Spinal cord (tissue), 10 donors: ENCODE measurements at places on chromosomes 7 and 10. TPM values are rescaled to one million over a fixed set of nuclear protein-coding genes. Genes with fewer than 3 reads are reported as not detected.

TMEM273 gene
- total RNA-seq: 8.5 TPM

C10orf67 gene
- 1.0 TPM for total RNA-seq

DNA sequence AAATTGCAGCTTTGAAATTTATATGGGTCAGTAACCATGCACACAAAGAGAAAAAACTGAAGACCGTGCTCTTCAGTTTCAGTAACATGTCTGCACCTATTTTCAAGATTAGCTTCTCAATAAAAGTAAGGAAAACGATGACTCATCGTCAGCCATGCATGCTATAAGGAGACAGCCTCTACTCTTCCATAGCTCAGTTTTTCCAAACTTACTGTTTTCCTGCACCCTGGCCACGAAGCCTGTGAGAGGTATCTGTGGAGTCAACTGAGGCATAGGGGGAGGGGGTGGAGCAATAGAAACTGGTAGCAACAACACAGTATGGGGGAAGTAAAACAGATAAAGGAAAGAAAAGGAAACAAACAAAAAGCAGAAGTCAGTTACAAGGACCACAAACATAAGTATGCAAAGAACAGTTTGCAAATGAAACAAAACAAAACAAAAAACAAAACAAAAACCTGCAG, 58.0 kb downstream of the PDSS1 start:
- no peak for DNase-seq

GRCh38 chr10:21694631-21695030, 160.6 kb downstream of the MLLT10 start:
- no peak for DNase-seq

- DNase-seq: no peak
Measured at GRCh38 chr10:128739930-128740329, 613.7 kb upstream of the MKI67 start.

GRCh38 chr7:47478926-47479711, 102.8 kb downstream of the TNS3 start:
- no peak for DNase-seq

MINPP1 gene
- 23.4 TPM for total RNA-seq

DNA sequence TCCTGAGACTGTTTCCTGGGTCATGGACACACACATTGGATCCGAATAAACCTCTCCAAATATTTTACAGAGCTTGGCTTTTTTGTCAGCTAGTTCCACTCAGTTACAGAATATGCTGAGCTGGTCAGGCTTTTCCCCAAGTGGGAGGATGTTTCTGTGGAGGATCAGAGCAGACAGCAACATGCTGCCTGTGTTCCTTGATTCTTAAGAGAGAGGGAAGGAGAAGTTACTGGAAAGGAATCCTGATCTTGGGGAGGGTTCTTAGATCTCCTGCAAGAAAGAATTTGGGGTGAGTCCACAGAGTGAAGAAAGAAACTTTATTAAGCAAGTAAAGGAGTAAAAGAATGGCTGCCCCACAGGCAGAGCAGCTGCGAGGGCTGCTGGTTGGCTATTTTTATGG, 76.8 kb upstream of the RPA3 start:
- DNase-seq: no peak

ANXA11 gene
- total RNA-seq: 88.8 TPM

TBC1D12 gene
- total RNA-seq: 22.5 TPM

GRCh38 chr7:136049117-136049516, 72.0 kb upstream of the MTPN start:
- no peak for DNase-seq

DNA sequence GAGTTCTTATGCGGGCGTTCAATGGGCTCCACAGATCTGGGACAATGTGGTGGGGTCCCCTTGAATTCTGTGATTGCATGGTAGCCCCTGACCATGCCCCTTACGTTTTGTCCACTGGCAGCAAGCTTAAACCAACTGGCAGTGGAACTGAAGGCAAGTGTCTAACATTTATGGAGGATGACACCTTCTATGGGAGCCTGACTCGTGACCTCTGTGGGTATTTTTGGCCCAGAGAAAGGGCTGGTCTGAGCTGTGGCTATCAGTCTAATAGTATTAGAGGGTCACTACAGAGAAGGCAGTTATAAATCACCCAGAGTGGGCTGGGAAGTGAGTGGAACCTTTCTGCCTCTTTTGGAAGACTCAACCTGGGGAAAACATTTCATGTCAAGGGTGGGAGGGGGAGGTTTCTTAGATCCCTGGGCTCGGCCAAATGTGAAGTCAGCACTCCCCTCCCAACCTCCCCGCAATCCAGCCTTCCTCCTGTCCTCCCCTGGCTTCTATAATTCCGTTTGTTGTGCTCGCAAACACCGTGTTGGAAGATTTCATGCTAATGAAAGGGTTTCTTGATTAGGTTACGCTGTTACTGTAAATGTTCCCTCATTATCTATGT, 322.7 kb downstream of the RPS24 start:
- DNase-seq: no peak

PRPS1L1 gene
- total RNA-seq: not detected

DNA sequence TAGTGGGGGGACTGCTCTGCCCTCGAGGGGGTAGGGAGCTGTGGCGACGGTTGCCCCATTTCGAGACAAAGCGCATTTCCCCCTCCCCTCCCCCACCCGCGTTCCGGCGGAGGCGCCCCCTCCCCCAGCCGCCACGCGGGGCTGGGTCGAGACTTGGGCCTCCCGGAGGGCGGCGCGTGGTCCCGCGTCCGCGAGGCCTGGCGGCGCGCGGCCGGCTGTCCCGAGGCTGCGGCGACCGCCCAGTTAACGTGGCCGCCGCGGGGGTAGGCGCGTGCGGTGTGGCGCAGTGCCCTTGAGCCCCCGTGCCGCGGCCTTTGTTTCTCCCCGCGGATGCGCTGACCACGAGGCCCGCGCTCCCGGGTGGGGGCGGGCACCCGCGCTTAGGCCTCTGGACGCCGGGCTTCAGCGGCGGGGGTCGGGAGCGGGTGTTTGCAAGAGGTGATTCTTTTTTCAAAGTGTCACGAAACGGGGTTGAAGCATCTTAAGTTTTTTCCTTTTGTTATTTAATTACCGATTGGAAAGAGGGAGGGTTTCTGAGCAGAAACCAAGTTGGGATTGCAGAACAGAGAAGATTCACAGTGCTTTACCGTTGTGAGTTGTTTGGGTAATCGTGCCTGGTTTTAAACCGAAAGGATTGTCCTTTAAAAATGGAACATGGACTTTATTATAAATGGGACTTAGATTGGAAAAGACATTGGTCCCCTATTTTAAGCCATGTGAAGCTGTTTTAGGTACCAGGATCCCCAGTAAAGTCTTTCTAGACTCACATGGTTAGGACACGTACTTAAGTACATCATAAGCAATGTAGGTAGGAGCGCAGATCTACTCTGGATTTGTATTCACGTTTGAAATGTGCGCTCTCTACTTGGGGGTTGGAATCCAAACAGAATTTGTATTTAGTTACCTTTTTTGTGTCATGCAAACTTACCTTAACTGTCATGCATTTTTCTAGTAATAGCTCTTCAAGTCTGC, 760 bp downstream of the CBX3 start:
- DNase-seq: no peak

CAMK2B gene
- 21.9 TPM for total RNA-seq

TFEC gene
- 6.6 TPM for total RNA-seq

BMPER gene
- total RNA-seq: 16.8 TPM

DNA sequence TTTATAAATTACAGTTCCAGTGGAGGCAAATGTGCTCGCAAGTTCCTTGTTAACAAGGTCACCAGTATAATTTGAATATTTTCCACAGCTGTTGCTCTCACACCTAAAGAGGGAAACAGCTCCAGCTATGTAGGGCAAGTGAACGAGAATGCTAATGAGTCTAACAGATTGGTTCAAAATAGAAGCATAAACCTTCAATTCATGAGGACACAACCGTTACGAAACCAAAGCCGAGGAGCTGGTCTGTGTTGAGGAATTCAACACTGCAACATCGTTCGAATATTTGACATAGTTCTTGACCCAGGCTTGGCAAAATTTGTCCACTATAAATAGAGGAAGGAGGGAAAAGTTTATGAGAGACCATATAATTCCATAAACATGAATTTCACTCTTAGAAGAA, 161.3 kb downstream of the KLF6 start:
- no peak for DNase-seq

DNA sequence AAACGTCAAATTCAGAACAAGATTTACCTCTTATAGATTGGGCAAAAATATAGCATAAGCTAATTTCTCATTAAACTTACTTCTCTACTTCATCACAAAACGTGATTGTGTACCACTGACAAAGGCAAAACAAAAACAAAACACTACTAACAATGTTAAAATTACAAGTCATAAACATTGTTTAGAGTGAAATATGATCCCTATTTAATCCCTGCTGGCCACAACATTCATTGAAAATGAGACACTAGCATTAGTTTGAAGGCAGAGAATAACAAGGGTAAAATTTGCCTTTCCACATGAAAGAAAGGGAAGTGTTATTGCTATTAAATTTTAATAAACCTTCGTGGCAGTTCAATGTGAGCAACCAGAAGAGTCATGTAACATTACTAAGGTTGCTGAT, 45.0 kb downstream of the SEMA3A start:
- DNase-seq: no peak

RTKN2 gene
- 9.1 TPM for total RNA-seq

NCAPG2 gene
- total RNA-seq: 14.1 TPM

DNA sequence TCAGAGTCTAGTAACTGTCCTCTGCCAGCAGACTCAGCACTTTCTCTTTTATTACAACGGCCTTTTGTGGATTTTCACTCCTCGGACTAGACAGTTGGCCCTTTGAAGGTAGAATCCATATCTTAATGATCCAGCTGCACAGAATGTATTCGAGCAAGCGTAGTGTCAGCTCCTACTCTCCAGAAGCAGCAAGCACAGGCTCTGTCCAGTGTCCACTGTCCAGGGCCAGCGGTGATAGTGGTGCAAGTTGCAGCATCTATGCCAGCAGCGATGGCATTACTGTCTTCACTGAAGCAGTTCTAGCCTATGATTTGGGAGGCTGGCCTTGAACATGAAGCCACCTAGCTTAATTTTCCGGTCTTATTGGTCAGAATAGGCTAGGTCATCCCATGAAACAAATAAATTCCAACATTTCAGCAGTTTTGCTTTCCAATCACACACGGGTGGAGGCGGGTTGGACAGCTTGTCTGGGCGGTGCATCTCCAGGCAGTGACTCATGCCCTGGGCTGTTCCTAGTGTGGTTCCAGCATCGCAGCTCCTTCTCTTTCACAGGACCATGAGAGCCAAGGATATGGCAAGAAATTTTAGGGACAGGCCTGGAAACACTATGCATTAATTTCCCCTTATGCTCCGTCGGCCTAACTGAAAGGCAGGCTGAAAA, 108.6 kb upstream of the KCNMA1 start:
- no peak for DNase-seq

DNA sequence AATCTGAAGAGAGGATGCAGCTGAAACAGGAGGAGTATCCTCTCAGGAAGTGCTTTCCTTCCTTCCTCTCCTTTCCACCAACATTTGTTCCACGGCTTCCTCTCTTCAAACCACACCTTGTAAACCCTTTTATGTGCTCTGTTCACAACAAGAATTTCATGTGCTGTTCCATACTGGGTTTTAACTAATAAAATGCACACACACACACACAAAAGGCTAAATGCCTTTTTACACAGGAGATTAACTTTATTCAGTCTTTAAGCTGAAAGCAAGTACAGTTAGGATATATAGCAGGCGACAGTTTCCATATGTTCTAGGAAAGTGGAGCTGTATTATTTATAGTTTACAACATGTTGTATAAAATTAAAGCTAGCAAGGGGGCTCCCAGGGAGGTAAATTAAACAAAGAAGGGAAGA, 106.7 kb downstream of the REEP3 start:
- DNase-seq: no peak

- no peak for DNase-seq
Measured at GRCh38 chr7:108016841-108017775, 14.1 kb upstream of the LAMB1 start.

GRCh38 chr7:42621543-42622219, 290.2 kb downstream of the C7orf25 start:
- DNase-seq: no peak

DNA sequence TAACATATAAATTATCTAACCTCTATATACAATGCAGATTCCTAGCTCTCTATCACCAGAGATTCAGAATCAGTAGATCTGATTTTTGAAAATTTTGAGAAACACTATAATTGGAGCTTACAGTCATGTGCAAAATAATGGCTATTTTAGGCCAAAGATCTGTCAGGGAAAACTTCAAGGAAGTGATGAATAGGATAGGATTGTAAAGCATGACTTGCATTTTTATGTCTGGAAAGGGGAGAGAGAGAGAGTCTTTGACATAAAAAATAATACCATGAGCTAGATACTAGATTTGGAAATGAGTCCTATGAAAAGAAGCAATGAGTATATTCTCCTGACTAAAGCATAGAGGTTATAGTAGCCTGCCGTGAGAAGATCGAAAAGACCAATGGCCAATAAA, 181.1 kb downstream of the SDHAF3 start:
- no peak for DNase-seq

- no peak for DNase-seq
Measured at GRCh38 chr10:110401401-110402076, 96.2 kb upstream of the DUSP5 start.

DNA sequence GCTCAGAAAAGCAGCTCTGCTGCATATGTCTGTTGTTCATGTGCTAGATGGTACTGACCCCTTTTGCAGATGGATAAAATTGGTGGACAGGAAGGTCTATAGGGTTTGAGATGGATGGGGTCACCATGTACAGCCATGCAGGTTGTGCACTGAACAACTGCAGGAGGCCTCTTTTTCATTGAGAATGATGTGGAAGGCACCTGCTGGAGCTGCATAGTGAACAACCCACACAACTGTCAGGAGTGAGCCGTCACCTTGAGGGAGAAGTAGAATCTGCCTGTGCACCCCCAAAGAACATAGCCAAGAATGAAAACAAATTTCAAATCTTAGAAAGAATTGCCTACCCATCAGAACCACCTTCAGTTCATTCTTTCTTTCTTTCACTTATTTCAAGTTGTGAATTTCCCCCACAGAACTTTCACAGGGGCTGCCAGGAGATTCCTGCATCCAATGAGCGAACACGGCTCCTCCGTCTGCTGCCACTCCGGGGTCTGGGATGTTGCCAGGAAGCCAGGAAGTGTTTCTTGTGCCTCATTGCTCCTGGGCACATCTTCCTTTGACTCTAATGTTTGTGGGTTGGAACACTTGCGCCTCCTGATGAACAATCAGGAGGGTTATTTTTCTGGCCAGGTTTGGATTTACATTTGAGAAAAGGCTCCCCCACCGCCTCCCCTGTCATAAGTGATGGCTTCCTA, 53.7 kb upstream of the DOCK1 start:
- no peak for DNase-seq

DNA sequence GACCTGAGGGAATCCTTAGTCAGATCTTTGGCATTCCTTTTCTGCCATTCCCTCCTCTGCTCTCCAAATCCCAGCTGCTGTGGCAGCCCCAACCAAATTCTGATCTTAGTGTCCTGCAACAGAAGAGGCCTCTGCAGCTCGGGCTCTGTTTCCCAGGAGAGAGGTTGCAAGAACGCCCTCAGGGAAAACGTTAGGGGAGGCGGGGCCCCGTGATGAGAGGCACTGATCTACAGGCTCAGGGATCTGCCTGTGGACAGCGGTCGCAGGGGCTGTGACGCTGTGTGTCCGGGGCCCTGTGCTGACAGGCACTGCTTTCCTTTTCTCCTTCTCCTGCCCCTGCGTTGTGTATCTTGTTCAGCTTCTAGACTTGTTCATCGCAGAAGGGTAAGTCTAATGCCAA, 57.3 kb upstream of the DPYSL4 start:
- DNase-seq: no peak
